ENCODE measurements at places on chromosomes 12 and 14.

DNA sequence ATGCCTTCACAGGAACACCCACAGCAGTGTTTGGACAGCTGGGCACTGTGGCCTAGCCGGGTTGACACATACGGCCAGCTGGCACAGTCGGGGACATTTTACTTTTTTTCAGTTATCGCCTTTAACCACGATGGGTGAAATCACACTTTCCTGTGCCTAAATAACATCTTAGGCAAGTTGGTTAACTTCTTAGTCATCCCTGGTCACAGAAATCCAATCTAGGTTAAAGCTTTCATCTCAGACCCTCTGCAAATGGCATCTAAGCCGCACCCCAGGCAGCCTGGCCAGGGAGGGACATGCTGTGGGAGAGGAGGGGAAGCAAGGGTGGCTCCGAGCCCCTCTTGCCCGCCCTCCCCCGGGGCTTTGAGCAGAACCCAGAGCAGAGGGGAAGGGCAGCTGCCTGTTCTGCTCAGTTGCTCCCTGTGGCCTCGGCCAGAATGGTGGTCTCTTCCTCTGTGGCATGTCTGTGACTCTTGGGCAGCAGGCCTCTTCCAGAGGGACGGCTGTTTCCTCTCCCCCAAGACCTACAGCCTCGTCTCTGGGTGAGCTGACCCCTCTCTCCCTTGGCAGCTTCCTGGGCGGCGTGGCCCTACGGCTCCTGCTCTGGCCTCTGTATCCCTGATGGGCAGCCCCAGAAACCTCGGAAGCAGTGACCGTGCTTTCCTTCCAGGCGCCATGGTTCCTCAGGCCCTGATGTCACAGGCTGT, 85.4 kb upstream of the DYNC1H1 start:
- DNase-seq: no peak

DNA sequence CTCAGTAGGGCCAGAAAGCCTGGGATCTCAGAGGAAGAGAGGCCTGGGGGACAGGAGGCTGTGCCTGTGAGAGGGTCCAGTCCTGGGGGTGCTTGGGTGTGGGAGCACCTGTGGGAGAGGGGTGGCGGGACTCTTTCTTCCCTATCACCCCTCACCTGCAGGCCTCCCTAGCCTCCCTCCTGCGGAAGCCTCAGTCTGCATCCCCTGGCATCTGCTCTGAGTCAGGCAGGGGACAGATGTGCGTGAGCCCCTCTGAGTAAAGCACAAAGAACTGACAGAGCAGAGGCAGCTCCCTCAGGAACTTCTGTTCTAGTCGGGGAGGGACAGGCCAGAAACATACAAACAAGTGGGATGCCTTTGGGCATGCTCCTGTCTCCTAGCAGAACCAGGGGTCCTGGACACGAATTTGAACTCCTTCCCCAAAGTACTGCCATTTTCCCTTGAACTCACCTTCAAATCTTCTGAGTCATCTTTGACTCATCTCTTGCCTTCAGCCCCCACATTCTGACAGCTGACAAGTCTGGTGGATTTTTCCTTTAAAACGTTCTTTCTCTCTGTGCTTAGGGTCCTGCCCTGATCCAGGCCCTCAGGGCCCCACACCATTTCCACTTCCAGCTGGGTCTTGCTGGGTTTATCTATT, 8.5 kb upstream of the HSP90AA1 start:
- no peak for DNase-seq

DNA sequence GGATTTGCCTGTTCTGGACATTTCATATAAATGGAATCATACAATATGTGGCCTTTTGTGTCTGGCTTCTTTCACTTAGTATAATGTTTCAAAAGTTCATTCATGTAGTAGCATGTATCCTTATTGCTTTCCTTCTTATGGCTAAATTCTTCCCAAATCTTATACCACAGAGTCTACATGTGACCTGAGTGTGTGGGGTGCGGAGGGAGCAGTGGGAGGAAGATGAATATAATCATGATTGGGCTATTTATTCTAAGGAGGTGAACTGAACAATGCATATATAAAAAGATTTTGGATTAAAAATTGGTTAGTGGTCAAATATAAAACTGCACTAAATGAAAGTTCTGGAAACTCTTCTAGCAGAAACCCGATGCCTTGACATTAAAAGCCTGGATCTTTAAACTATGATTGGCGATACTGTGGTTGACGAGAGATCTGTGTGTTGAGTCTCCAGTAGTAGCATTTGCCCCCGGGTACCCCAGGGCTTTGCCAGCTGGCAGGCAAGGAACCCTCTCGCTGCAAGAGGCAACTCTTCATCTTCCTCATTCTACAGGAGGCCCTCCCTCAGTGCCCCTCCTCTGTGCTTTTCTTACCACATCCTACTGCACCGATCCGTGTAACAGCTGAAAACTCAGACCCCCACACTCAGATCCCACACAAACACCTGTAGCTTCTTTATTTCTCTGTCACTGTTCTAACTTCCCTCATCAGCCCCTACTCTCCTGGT, 2.6 kb downstream of the CYP46A1 start:
- no peak for DNase-seq

GRCh38 chr12:22527999-22528398, 16.3 kb downstream of the C2CD5 start:
- no peak for DNase-seq

DNA sequence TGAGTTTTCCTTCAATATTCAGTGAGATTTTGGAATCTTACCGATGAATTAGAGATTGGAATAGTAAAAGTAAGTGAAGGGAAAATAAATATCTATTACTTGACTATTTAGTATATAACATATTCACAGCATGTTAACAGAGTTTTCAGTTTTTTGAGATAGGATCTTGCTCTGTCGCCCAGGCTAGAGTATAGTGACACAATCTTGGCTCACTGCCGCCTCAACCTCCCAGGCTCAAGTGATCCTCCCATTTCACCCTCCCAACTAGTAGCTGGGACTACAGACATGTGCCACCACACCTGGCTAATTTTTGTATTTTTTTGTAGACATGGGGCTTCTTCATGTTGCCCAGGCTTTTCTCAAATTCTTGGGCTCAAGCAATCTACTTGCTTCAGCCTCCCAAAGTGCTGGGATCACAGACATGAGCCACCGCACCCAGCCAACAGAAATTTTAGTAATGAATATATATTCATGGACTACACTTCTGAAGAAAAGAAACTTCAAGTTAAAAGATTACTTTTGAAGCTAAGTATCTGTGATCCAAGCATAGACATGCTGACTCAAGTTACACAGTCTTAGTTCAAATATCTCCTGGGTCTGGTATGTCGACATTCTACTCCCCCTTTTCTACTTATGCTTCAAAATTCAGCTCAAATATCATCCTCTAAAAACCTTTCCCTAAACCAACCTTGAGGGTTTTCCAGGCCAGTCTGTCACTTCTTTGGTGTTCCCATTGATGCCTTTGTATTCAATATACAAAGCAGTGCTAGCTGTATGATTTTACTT, 13.8 kb downstream of the UBE2N start:
- no peak for DNase-seq

DNA sequence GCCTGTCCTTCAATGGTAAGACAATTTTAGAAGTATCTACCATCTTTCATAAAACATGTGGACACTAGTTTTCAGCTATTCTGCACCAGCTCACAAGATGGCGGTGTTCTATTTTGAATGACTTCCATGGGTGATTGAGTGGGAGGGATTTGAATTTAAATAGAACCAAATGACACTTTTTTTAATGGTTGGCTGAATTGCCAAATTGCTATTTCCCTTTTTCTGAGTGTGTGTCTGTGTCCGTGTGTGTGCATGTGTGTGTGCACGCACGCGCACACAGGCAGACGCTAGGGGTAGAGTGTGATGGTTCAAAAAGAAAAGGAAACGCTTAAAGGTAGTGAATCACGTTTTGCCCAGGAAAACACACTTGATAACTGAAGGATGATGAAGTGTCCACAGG, 362.6 kb downstream of the DAD1 start:
- DNase-seq: no peak

DNA sequence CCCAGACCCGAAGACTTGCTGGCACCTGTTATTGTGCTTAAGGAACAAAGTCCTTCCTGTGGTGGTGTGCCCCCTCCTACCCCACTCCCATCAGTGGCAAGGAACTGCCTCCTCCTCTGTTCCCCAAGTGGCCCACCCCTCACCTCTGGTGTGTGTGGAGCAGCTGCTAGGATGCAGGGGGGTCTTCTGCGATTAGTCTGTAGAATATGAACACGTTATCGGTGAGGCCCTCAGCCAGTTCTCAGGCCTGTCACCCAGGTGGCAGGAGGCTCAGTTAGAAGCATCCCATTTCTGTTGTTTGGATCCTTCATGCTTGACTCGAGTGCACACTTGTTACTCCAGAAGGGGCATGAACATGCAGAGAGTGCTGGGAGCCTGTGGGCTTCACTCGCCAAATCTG, 39.3 kb downstream of the RAB35 start:
- no peak for DNase-seq

DNA sequence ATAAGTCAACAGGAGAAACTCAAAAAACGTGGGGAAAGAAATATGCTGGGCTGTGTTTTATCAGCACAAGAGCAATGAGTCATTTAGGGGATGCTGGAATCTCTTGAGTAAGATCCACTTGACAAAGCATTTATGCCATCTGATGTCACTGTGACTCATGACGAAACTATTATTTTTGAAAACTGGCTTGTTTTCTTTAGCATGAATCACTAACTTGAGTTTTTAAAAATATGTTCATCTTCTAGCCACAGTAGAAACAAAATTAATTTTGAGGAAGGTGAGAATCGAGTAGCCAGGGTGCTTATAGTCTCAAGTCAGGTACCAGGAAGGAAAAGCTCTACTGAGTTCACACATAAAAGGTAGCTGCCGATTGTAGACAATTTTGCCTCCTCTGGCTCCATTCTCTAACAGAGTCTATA, 456.2 kb upstream of the MGAT4C start:
- DNase-seq: no peak

DNA sequence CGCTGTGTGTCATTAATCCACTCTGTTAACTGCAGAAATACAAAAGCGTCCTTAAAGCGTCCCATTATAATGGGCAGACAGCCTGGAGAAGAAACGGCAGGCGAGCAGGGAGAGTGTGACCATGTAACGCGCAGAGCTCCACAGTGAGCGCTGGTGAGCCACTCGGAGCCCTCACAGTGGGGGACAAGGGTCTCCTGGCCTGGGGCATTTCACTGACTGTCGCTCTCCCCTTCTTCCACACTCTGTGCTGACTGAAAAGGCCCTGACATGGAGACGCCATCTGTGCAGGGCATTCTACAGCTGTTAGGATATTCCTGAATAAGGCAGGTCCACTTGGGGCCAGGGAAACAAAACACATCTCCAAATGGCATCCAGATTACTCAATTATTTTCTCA, 24.2 kb downstream of the CCDC92 start:
- DNase-seq: no peak

DNA sequence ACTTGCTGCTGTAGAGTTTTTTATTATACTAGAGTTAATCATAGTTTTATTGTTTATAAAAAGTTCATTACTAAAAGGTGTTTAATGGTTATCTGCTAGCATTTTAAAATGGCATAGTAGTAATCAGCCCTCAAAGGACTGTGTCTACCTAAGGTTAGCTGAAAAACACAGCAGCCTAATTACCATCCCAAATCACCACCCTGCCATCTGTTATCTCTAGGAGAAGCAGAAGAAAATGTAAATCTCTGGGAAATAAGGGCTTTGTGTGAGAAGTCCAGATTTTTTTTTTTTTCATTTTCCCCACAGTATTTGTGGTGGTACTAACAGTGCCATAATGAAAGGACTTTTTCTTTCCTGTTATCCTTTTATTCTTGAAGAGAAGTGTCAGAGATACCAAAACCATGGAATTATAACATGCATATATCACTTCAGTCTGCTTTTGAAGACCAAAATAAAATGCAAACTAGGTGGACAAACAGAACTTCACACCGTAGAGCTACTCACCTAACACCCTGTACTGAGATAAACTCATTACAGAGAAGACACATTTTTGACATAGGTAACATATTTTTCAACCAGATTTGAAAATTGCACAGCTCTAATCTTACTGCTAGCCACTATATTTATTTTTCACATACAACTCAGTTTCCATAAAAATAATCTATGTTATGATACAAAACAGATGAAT, 876.2 kb downstream of the C12orf50 start:
- no peak for DNase-seq

- no peak for DNase-seq
Measured at GRCh38 chr12:94768398-94769046, 118.2 kb upstream of the TMCC3 start.

DNA sequence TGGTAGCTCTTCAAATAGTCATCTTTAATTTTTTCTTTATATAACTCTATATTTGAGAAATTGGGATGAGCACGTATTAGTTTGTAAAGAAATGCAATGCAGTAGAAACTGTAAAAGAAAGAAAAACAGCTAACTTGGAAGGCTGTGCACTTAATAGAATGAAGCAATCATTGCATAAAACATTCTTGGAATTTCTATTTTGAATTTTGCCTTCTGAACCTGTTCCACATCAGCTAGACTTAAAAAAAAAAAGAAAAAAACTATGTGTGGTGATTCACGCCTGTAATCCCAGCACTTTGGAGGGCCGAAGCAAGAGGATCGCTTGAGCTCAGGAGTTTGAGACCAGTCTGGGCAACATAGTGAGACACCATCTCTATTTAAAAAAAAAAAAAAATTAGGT, 29.4 kb downstream of the SCN8A start:
- no peak for DNase-seq

GRCh38 chr14:93520053-93520607, 89.4 kb downstream of the UNC79 start:
- DNase-seq: peak; percentile 21

GRCh38 chr12:12436831-12437345, 80.0 kb downstream of the BORCS5 start:
- DNase-seq: no peak

DNA sequence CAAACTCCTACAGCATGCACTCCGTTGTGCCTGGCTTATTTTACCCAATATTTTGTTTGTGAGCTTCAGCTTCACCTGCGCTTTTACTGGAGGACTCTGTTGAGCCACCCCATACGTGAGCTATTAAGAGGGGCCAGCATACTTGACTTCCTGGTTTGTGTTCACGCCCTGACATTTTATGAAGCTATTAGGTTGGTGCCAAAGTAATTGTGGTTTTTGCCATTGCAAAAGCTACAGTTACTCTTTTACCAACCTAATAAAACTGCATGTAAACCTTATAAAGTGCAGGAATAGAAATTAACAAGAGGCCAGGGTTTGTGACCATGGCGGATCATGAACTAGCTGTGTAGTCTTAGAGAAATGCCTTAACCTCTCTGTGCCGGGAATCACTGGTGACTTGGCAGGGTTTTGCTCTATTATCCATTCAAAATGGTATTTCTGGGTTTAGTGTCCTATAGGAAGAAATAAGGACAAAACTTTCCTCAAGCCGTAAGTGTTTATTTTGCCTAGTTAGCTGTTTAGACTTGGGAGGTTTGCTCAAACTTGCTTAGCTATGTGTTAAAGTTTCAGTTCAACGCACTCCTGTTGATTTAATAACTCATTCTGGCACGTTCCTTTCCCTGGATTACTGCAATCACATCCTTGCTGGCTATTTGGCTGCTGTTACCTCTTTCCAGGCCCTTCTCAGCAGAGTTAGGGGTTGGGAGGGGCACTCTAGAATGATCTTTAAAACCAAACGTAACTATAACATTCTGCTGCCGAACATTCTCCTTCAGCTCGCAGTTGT, 1027.6 kb downstream of the BCL11B start:
- no peak for DNase-seq

GRCh38 chr12:43099691-43100163, 452.3 kb downstream of the ADAMTS20 start:
- DNase-seq: no peak

- DNase-seq: no peak
Measured at GRCh38 chr12:42039577-42039976, 105.1 kb downstream of the GXYLT1 start.

Measured in NCI-H2081 (cell line).